ENCODE measurements at places on chromosomes 12 and 14.

DNA sequence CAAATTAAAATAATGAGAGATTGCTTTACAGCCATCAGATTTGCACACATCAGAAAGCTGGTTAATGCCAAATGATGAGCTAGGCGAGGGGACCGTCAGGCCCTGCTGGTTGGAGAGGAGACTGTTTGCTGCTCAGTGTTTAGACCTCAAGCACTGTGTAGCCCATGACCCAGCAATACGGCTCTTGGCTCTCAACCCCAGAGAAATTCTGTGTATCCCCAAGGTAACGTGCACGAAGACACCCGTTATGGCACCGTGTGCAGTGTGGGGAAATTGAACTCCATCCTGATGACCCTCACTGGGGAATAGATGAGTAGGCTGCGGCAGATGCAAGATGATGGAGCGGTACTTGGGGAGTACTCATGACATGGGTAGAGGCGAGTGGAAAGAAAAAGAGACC lies 55.7 kb downstream of the EID3 start:
- no peak for DNase-seq

DNA sequence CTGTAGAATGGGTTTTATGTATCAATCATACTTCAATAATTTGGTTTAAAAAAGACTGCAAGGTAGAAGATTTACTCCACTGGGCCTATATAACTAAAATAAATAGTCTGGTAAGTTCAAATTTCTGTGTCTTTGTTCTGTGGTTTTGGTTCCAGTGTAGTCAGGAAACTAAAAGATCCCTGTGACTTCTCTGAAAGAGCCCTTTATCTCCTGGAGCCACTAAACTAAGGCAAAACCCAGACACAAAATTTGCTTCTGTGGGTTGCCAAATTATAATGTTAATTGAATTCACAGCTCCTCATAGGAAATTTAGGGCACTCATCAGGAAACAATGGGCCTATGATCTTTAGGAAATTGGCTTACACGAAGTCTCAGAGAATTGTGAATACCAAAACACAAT lies 1038.4 kb downstream of the GALC start:
- no peak for DNase-seq

DNA sequence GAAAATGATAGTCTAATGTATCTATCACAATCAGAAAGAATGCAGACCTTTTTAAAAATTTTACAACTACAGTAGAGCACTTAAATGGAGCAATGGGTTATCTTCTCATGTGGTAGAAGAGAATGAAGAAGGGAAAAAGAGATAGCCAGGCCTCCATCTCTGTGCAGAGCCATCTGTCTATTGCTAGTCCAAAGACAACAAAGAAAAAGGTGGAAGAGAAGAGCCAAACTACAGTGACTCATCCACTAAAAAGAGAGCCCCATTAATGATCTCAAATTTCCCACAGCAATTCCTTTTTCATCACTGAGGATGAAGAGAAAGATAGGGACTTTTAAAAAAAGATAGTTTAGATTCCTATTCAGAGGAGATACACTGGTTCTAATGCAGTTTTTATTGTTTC lies 232.9 kb downstream of the ATXN7L3B start:
- DNase-seq = no peak

DNA sequence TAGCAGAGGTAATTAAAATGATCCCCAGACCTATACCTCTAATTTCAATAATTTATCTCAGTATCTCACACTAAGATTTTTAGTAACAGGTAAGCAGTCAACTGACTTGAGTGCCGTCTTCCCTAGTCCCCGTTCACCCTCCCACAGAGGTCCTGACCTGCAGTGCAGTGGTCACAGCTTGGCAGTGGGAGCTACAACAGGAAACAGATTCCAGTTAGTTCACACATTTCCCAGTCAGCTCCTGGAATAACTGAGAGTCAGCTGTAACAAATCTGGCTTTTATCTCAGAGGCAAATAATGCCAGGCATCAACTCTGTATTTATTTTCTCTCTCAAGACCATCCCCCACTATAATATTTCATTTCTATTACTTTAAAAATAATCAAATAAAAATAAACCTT lies 308.2 kb downstream of the ATP23 start:
- DNase-seq = no peak

DNA sequence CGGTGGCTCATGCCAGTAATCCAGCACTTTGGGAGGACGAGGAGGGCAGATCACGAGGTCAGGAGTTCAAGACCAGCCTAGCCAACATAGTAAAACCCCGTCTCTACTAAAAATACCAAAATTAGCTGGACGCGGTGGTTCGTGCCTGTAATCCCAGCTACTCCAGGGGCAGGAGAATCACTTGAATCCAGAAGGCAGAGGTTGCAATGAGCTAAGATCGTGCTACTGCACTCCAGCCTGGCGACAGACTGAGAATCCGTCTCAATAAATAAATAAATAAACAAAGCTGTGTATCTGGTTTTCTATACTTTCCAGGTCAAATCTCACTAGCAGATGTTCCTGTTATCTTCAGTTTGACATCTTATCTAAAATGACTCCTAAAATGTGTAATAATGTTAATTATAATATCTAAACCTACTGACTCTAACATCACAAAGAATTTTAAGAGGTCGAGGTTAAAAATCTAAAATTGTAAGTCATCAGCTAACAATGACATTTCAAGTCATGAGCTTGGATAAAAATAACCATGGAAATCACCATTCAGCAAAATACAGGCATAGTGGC lies 2.4 kb upstream of the SRP54 start:
- DNase-seq = no peak

DNA sequence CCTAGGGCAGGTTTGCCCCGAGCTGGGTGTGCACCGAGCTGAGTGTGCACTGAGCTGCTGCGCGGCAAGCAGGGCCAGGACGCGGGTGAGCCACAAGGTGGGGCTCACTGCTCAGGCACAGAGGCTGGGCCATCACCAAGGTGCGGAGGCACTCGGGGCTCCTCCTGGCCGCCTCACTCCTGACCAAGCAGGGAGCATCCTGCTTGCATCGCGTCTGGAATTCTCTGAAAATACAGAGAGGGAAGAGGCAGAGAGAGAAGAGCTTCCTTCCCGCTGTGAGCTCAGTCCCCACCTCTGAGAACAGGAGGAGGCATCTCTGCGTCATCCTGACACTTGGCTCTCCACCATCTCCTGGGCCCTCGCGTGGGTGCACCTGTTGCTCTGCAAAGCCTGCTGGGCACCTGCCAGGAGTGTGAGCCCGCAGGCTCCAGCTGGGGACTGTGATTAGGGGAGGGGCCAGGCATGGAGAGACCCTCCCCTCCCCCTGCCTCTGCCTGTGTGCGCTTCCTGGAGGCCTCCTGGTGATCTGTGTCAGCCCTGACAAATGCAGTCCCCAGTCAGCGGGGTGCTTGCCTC lies 116.3 kb downstream of the GLT1D1 start:
- DNase-seq = no peak

DNA sequence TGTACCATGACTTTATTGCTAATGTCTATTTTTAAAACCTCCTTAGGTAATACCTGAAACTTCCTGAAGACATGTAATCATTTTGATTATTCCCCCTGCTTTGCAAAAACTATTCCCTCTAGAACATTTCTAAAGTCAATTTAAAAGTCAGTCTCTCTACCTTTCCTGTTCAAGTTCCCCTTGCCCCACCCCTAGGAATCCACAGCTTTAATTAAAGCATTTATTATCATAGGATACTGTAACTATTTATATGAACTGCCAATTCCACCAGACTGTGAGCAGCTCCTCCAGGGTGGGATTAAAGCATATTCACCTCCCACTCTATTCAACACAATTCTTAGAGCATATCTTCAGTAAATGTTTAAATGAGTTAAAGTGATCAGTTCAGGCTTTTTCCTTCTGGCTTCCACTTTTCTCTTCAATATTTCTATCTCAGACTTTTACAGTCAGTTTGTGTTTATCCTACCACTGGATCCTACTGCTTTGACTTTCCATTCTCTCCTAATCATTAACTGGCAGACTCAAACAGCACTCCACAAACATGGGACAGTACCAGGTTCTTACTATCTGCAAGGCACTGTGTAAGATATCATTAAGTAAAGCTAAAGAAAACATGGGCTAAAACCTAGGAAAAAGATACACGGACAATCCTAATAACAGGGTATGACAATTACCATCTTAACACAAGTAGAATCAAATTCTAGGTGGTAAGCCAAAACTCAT lies 39.1 kb downstream of the PTPN21 start:
- no peak for DNase-seq

DNA sequence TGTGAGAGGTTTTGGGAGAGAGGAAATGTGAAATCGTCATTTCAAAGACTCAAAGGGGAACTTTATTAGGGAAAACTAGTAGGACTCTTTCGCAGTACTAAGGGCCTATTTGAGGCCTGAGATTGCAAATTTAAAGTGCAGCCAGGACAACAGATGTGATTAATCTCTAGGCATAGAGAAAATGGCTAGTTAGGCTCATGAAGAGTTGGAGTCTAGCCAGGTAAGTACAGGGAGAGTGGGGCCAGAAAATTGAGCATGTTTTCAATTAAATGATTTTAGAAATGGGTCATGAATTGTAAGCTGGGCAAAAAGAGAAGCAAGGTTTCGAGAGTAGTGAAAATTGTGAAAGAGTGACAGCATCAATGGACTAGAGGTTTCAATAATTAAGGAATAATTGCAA lies 91.9 kb upstream of the LMNTD1 start:
- DNase-seq = no peak

- no peak for DNase-seq
These were observed 644.0 kb downstream of the DIO2 start for GRCh38 chr14:79567306-79567705.

- DNase-seq = no peak
These were observed 86.3 kb downstream of the ASCL1 start for GRCh38 chr12:103043531-103044486.

DNA sequence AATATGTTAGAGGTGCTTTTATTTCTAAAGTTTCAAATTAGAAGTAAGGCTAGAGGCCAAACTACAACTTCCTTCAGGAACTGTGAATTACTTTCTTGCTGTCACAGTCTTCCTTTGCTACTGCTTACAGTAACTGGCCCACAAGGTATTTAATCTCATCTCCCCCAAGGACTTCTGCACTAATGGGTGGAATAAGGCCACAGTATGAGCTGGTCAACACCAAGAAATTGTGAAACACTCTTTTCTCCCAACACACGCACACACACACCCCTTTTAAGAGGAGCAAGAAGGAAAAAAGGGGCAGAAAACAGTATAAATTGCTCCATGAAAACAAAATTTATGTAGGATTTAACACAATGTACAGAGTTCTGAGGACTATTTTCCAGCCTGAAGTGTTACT lies 45.6 kb downstream of the SCAF11 start:
- no peak for DNase-seq

- DNase-seq = no peak
These were observed 10.1 kb upstream of the TMCC3 start for GRCh38 chr12:94660436-94660835.

DNA sequence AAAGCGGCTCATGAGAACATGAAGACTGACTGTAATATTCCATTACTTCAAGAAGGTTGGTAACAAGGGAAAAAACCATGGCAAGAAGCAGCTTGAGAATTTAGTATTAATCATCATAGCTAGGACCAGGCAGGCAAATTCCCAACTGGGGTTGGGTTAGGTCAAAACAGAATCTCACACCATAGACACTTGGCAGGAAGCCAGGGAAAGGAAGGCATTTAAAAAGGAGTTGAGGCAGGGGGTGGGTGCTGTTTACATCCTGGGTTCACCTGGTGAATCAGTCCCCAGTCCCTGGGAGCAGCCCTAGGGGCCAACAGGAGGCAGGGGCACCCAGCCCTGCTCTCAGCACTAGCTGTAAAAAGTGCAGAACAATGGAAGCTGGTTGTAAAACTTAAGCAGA lies 108.6 kb downstream of the EGLN3 start:
- no peak for DNase-seq

DNA sequence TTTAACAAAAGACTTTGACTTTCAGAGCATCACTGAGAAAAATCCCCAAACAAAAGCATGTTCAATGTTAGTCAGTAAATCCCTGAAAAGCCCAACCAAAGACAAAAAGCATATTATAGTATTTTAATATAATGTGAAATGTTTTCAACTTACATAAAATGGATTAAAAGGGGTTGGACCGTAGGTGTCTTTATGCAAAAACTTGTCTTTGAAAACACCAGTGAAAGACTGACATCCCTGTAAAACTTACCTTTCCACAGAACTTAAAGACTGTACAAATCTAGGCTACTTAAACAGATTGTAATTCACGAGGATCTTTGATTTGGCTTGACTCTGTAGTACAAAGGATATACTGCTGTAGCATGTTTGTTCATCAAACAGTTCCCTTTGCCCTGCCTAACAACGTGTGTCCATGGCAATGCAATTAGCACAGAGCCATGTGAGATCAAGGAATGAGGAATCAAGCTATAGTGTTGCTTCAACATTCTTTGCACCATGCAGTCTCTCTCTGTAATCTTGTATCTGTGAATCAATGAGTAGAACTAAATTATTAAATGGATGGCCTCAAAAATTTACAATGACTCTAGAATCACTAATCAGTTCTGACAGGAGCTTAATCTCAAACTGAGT lies 138.5 kb upstream of the SYT1 start:
- no peak for DNase-seq

DNA sequence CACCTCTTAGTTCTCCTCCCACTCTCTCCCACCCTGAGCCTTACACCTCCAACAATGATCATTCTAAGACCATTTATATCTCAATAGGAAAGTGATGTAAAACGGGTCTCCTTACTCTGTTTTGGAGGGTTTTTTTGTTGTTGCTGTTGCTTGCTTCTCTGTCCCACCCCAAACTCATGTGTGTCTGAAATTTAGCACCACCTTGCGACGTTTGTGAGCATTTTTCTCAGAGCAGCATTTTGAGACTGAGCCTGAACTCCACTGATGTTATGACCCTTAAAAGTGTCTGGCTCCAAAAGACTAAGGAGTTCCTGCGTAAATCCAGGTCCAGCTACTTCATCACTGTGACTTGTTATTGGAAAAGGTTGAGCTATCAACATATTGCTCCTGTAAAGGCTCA lies 155.0 kb downstream of the DAD1 start:
- DNase-seq = no peak

- DNase-seq = no peak
These were observed 59.3 kb downstream of the LRCOL1 start for GRCh38 chr12:132550830-132551640.

DNA sequence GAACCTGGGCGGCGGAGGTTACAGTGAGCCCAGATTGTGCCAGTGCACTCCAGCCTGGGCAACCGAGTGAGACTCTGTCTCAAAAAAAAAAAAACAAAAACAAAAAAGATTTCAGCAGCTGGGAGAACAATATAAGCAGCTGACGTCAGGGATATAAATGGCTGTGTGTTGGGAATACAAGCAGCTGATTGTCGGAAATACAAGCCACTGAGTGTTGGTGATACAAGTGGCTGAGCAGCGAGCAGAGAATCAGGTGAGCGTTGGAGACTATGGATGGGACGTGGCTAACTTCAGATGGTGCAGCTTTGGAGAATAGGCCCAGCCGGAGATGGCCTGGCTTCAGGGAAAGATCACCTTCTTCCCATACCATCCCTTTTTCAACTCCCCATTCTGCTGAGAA lies 32.0 kb downstream of the PSEN1 start:
- no peak for DNase-seq
